ENCODE measurements at places on chromosomes 5 and 9. TPM values are rescaled to one million over a fixed set of nuclear protein-coding genes. Genes with fewer than 3 reads are reported as not detected.
A peak's percentile ranks its signal among the peaks of the same experiment; 100 is the strongest.

GRCh38 chr5:58886315-58887207, 303.7 kb downstream of the RAB3C start:
- DNase-seq = peak; percentile 79

GRCh38 chr5:14901462-14902051, 30.0 kb upstream of the ANKH start:
- DNase-seq = no peak

GRCh38 chr5:180786531-180787398, 15.8 kb downstream of the MGAT1 start:
- no peak for DNase-seq

DNA sequence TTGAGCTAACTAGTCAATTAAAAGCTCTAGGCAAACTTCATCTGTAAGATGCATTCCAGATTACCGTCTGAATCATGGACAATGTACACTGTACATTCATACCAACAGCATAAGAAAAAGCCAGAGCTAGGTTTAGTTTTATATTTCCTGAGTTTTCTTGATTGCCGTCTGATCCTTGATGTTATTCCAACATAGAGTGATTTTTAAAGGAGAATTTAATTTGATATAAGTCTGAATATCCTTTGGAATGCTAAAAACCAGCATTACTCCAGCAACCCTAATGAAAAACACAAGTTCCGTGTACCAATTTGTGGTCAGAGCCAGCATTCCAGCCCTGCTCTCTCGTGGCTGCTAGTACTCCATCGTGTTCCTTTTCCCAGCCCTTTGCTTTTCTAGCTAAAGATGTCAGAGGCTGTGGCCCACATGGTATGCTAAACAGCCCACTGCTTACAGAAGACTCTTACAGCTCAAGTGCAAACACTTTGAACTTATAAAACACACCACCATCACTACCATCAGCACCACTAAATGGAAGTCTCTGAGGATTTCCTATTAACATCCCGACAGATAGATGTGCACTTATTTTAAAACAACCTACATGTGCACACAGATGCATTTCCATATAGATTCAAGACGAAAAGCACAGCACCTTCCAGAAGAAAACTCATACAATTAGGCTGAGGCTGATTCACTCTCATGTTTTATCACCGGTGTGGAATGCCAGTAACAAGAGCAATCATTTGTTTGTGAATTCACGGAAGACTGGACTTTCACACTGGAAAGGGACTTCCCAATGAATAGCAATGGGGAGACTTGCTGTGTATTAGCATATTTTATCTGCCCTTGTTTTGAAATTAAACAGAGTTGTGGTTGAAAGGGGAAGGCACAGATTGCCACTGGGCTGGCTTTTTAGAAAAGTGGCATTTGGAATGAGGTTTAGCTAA, 246.9 kb upstream of the GAS1 start:
- DNase-seq = no peak

GRCh38 chr5:102531506-102531905, 32.7 kb upstream of the SLCO6A1 start:
- DNase-seq = no peak

- no peak for DNase-seq
Observed at GRCh38 chr5:55159763-55160492, at the start of gene GPX8. GPX8 (plus strand) TSS chr5:55160171; CDS start chr5:55160193, 22 bp downstream.

GRCh38 chr5:14699807-14700400, 35.4 kb downstream of the OTULIN start:
- no peak for DNase-seq

- no peak for DNase-seq
Observed at GRCh38 chr5:115770466-115770865, 46.0 kb downstream of the CDO1 start.

DNA sequence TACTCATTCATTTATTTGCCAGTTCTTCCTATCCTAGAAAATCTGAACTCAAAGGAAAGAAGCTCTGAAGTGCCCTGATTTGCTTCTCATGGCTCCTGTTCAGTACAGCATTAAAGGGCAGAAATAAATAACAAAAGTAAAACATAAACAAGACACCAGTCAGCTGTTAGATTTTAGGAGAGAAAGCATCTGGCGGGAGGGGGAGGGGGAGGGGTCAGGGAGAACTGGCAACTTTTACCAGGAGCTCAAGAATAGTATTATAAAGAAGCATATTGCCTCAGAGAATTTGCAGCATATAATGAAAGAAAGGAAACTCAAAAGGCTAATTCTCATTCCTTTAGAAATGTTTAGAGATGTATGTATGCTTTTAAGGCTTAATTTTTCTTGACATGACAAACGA, 68.1 kb downstream of the SEMA6A start:
- DNase-seq = no peak

DNA sequence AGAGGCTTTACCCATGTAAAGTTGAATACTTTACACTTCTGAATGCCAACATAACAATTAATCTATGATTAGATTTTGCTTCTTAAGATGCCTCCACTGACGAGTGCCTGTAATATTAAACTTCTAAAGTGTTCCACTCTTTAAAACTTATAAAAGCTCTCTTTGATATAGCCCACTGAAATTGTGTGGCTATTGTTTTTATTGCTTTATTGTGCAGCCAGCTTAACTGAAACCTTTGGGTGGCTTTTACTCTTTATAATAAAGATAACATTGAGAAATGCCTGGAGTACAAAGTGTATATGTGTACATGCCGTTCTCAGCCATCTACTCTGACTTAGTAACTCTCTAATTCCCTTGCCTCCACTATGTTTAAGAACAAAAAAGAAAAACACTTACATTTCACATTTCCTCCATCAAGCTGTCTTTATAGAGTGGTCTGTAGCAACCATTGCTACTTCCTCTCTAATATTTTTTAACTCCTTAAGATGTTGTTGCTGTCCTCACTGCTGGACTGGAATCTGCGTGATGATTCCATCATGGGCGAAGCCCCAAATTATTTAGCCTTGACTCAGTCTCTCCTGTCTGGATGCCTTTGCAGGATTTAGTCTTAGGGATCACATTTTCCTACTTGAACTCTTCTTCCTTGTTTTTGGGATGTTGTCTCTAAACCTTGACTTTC, 9.1 kb downstream of the PIK3R1 start:
- no peak for DNase-seq

DNA sequence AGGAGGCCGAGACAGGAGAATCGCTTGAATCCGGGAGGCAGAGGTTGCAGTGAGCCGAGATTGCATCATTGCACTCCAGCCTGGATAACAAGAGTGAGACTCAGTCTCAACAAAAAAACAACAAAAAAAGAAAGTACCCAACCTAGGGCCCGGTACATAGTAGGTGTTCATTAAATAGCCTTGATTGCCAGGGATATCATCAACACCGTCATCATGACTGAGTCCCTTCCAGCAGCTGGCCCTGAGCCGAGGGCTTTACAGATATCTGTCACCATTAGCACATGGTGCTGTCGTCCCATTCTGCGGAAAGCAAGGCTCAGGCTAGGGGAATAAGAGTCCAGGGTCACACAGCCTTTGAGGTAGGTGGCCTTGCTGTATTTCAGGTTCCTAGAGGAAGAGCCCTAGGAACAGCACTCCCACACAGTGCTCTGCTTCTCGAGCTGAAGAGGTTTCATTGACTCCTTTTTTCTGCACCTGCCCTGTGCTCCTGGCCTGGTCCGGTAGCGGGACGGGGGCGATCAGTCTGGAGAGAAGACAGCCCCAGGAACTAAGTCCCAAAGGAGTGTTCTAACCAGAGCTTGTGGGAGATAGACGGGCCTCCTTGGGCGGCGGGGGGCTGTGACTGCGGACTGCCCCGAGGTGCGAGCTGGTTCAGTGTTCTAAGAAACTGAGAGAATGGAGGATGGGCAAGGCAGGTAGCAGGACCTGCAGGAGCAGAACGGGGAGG, 48.2 kb downstream of the CXXC5 start:
- no peak for DNase-seq

DNA sequence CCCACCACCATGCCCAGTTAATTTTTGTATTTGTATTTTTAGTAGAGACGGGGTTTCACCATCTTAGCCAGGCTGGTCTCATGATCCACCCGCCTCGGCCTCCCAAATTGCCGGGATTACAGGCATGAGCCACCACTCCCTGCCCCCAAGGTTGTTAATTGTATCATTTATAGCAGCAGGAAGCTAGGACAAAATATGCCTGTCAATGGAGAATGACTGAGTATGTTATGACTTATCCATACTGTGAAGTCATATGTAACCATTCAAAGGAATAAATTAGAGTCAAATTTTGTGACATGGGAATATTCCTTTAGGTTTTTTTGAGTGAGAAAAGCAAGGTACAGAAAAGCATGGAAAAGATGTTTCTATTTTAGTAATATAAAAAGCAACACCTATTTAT, 3.9 kb upstream of the DAB2 start:
- DNase-seq = no peak

- no peak for DNase-seq
Observed at GRCh38 chr5:26578002-26578401, 460.4 kb downstream of the CDH9 start.

DNA sequence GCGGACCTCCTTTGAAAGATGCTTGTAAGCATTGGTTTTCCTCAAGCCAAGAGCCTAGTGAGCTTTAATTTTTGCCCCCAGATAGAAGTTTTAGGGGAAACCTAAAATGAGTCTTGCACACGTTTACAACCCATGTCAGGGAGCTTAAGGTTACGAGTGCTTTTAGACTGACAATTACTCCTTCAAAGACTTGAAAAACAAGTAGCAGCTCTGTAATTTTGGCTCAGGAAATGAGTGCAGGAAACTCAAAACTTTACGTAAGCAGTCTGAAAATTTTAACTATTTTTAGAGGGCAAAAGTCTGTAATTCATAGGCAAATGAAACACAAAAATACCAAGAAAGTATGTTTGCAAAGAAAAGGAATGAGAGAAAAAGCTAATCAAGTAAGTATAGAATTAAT, 36.8 kb downstream of the UBE2QL1 start:
- DNase-seq = no peak

DNA sequence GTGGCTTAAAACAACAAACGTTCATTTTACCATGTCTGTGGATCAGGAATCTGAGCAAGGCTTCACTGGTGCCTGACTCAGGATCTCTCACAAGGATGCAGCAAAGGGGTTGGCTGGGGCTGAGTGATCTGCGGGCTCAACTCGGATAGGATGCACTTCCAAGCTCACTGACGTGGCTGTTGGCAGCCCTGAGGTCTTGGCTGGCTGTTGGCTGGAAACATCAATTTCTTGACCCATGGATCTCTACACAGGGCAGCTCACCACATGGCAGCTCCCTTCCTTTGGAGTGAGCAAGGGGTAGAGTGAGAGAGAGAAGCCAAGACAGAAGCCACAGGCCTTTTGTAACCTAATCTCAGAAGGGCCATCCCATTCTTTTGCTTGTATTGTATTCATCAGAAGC, 202.1 kb downstream of the NXNL2 start:
- no peak for DNase-seq

GRCh38 chr5:134175921-134176510, 734 bp downstream of the SKP1 start:
- DNase-seq = no peak

DNA sequence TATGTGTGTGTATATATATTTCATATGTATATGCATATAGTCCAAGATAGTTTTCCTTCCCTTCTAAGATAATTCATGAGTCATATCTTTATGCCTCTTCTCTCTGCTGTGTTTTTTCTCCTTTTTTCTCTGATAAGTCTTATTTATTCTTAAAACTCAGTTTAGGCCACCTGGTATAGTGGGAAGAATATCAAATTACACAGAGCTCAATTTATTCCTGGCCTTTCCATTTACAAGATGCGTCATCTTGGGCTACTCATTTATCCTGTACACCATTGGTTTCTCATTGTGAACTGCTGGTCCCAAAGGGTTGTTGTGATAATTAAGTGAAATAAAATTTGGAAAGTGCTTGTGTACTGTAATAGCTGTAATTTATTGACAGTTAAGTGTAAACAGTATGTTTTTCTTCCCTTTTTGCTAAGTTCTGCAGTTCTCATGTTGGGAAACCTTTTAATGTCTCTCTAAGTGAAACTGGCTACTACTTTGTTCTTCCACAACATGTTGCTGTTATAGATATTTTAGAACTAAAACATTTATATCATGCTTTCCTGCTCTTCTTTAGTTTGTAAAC, 19.4 kb downstream of the CCDC171 start:
- no peak for DNase-seq

DNA sequence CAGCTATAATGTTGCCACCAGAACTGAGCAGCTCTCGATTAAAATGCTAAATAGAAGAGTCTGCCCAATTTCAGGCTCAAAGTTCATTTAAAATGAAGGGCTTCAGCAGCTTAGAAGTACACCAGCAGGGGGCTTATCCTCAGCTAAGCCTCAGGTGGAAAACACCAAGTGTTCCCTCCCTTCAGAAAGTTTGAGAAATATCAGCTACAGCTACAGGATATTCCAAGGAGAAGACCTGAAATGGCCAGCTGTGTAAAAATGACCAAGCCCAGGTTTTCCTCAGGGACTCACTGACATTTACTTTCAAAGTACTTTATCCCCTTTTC, 395.4 kb downstream of the DTWD2 start:
- no peak for DNase-seq

GRCh38 chr5:68444833-68445232, 229.3 kb downstream of the PIK3R1 start:
- no peak for DNase-seq

DNA sequence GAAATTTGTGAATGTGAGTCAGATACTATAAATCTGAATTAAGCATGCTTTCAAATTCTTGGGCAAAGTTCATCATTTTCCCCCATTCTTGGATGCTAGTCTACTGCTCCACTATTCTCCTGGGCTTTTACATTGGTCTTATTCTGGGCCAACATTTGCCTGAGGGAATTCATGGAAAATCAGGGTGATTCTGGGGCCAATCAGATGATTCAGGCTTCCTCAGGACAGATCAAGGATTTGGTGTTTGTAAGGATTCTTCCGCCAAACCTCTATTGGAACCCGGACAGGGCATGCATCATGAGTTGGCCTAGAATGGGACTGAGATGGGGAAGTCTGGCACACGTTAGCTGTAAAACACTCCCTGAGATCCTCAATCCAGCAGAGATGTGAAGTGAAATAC, 113.8 kb downstream of the MEF2C start:
- DNase-seq = no peak

Gene CNTFR
- total RNA-seq = 5.0 TPM

Gene SHROOM1
- total RNA-seq = 2.8 TPM

Gene OR13F1
- total RNA-seq = not detected

Gene SNX2
- total RNA-seq = 52.0 TPM

Gene HRCT1
- total RNA-seq = 1.2 TPM

Gene HMCN2
- 1.3 TPM for total RNA-seq

Gene TMC1
- total RNA-seq = not detected

Gene ADGRD2
- 0.31 TPM for total RNA-seq

Gene PRR16
- 1.4 TPM for total RNA-seq

Gene FSD1L
- total RNA-seq = 1.8 TPM

Gene F12
- total RNA-seq = 2.3 TPM

Gene SV2C
- total RNA-seq = 0.16 TPM

Gene IL33
- 11.3 TPM for total RNA-seq

Gene EIF4E1B
- total RNA-seq = not detected

Gene GDNF
- 1.4 TPM for total RNA-seq

Gene NR6A1
- 10.1 TPM for total RNA-seq

Gene IL13
- 1.4 TPM for total RNA-seq

Measured in suprapubic skin (tissue), 4 donors.